ENCODE measurements at places on chromosomes 11 and 22. TPM values are rescaled to one million over a fixed set of nuclear protein-coding genes. Genes with fewer than 3 reads are reported as not detected.

- peak; percentile 6 for DNase-seq
These were observed 41.1 kb upstream of the TOP3B start for GRCh38 chr22:22023581-22024137.

- no peak for DNase-seq
These were observed 37.9 kb upstream of the ARHGAP32 start for GRCh38 chr11:129230006-129230405.

- no peak for DNase-seq
These were observed 102.6 kb downstream of the SPON1 start for GRCh38 chr11:14065141-14065540.

DNA sequence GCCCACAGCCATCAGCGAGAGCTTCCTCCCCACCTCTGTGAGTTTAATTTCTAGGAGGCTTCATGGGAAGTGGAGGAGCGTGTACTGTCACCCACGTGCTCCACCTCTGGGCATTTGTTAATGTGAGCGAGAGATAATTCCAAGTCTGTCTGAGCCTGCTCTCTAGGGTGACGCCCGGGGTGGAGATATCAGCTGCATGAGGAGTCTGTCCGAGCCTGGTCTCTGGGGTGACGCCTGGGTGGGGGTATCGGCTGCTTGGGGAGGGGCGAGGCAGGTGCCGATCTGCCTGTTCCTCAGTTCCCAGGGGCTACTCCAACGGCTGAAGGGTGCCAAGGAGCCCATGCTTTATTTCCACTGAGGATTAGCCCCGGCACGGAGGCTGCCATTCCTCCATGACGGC lies 735.0 kb downstream of the BRD1 start:
- no peak for DNase-seq

DNA sequence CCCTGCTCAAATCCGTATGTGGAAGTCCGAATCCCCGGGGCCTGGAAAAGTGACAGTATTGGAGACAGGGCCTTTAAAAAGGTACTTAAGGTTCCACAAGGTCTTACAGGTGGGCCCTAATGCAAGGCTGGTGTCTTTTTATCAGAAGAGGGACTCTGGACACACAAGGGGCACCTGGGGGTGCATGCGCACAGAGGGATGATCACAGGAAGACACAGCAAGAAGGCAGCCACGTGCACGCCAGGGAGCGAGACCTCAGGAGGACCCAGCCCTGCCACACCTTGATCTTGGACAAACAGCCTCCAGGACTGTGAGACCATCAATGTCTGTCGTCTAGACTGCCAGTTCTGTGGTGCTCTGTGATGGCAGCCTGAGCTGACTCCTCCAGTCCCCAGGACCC lies 96.5 kb downstream of the SHANK2 start:
- DNase-seq: no peak

- no peak for DNase-seq
These were observed 906.3 kb downstream of the DLG2 start for GRCh38 chr11:84720706-84721402.

DNA sequence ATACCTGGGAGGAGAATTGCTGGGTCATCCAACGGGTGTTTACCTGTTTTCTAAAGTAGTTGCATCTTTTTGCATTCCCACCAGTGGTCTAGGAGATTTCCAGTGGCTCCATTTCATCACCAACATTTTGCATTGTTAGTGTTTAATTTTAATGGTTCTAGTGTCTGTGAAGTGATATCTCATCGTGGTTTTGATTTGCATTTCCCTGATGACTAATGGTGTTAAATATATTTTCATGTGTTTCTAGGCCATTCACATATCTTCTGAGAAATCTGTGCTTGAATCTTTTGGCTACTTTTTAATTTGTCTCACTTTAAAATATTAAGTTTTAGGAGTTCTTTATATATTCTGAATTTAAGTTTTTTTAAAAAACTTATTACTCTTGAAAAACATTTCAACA lies 439.6 kb downstream of the TMEM135 start:
- peak; percentile 26 for DNase-seq

- no peak for DNase-seq
These were observed 58.4 kb downstream of the DGCR2 start for GRCh38 chr22:19063581-19064353.

- DNase-seq: no peak
These were observed 35.3 kb downstream of the AMOTL1 start for GRCh38 chr11:94803491-94803890.

GRCh38 chr11:43130616-43131015 lies 181.2 kb upstream of the API5 start:
- peak; percentile 18 for DNase-seq

- DNase-seq: no peak
These were observed 91.9 kb downstream of the LRRC32 start for GRCh38 chr11:76578654-76579055.

- DNase-seq: no peak
These were observed 27.3 kb upstream of the CSNK2A3 start for GRCh38 chr11:11380340-11380739.

GRCh38 chr11:35796562-35796961 lies 134.0 kb downstream of the TRIM44 start:
- peak; percentile 93 for DNase-seq

- peak; percentile 81 for DNase-seq
These were observed 571 bp downstream of the C11orf24 start for GRCh38 chr11:68271023-68271780.

DNA sequence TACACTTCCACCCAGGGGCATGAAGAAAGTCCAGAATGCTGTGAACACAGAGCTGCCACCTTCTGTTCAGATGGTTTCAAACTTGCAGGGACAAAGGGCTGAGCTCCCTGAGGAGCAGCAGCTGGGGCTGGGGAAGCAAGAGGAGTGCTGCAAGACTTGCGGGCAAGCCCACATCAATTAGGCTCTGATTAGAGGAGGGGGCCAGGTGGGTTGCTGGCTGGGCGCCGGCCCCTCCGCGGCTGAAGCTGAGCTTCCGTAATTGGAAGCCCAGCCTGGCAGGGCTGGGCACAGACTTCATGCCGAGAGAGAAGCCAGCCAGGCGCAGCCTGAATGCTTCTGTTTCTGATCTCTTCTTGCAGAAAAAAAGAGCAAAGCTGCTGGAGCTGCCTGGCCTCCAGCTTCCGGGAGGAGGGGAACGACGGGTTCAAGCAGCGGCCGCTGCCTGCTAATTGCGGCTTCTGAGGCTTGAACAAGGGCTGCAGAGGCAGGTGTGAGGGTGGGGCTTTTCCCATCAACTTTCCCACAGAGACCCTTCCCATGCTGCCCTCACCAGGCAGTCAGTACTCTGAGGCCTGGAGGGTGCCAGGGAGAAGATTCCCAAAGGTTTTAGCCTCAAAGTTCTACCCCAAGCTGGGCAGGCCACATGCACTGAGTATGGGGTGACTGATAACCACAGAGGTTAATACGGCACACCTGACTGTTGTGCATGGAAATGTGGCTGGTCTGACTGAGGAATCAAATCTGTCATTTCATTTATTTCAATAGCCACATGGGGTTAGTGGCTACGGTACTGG lies 91.1 kb upstream of the LMO1 start:
- DNase-seq: peak; percentile 30

- no peak for DNase-seq
These were observed 48.4 kb downstream of the CSTPP1 start for GRCh38 chr11:46984987-46985386.

DNA sequence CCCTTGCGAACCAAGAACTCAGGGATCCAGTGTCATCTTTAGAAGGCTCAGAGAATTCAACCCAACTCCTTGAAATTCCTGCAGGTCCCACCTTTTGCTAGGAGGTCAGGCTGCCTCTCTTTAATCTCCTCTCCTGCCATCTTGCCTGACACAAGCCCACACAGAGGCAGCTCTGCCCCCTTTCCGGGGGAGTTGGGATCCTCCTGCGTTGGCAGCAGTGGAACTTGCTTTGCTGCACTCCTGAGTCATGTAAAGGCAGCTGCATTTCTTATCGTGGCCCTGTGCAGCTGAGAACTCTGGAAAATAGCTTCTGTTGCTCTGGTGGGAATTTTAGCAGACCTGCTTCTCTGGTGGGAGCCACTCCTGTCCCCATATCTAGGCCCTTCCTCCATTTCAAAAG lies 142.3 kb upstream of the TBCEL start:
- DNase-seq: no peak

DNA sequence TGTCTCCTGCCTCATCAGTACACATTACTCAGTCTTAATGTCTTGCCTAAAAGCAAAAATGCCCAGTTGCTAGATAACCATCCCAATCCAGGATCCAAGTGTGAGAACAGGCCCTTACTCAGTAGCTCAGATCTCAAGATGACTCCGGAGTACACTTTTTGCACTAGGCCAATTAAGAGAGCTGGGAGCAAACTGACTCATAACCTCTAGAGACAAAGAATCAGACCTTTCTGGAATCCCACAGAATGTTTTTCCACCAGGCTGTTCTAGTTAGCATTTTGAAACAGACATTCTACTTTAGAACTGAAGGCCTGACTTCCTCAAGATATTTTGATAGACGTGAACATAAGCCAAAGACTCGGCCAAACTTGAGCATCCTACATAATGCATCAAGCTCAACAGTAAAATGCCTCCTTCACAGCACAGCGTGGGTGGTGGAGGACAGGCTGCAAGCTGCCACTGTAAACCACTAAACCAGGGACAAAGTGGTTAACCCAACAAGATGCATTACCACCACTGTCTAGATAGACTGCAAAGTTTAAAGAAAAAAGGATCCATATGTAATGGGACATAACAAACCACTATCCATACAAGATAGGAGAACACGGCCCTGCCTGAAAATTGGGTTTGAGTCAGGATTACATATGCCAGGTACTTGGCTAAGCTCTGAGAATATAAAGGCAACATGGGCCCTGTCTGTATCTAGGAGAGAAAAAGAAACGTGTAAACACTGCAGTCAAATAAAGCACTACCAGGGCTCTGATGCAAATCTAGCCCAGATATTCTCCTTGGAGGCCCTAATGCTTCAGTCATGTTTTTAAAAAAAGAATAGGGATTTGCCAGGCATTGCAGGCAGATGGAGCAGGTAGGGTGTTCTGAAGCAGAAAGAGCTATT lies 48.3 kb downstream of the MYH9 start:
- peak; percentile 87 for DNase-seq

DNA sequence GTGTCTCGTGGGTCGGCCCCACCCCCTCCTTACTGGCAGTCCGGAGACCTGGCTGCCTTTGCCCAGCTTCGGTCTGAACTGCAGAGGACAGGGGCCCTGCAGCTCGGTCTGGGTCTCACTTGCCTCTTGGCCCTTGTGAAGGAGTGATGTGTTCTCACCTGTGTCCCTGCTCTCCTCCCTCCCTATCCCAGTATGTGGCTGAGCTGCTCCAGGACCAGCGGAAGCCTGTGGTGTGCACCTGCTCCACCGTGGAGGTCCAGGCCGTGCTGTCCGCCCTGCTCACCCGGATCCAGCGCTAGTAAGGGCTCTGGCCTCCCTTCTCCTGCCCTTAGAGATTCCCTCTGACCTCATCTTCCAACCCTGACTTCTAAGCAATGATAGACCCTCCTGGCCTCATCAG lies 35.7 kb upstream of the RAB1B start:
- DNase-seq: no peak

DNA sequence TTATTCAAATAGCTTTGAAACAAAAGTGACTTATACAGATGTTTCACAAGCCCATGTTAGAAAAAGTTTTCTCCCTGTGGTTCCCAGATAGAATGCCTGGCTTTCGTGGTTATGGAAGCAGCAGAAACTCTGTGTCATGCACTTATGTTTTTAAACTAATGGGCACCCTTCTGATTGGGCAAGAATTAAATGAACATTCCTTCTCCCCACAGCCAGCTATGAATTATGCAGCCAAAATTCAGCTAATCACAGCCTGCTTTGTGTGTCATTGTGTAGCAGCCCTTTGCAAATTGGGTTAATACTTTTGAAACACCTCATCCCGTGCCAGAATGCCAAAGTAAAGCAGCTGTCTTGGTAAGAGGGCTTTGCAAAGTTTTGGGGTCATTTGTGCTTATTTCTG lies 46.9 kb downstream of the PANX1 start:
- peak; percentile 85 for DNase-seq

- DNase-seq: no peak
These were observed 352.5 kb upstream of the CCDC179 start for GRCh38 chr11:23212807-23213206.

DNA sequence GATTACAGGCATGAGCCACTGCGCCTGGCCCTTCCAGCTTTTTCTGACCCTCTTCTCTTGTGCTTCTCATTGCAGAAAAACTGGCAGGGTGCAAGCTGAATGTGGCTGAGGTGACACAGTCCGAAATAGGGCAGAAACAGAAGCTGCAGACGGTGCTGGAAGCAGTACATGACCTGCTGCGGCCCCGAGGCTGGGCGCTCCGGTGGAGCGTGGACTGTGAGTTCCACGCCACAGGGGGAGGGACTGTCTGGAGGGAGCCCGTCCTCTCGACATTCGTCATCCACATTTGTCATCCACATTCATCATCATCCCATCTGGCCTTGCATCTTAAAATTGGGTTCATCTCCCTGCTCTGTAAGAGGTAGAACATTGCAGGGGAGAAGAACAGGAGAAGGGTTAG lies 49.3 kb upstream of the PARVG start:
- DNase-seq: no peak

DNA sequence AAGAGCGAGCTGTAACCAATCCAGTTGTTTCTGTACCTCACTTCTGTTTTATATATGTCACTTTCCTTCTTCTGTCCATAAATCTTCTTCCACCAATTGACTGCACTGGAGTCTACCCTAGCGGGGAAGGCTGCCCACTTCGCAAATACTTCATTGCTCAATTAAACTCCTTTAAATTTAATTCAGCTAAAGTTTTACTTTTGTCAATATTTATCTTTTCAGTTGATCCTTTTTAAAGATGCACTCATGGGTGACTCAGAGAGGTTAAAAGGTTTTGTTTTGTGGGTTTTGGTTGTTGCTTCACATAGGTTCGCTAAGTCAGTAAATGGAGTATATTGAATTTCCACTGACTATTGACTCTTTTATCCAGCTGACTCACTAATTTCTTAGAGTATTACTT lies 597.2 kb downstream of the DLG2 start:
- DNase-seq: peak; percentile 49

DNA sequence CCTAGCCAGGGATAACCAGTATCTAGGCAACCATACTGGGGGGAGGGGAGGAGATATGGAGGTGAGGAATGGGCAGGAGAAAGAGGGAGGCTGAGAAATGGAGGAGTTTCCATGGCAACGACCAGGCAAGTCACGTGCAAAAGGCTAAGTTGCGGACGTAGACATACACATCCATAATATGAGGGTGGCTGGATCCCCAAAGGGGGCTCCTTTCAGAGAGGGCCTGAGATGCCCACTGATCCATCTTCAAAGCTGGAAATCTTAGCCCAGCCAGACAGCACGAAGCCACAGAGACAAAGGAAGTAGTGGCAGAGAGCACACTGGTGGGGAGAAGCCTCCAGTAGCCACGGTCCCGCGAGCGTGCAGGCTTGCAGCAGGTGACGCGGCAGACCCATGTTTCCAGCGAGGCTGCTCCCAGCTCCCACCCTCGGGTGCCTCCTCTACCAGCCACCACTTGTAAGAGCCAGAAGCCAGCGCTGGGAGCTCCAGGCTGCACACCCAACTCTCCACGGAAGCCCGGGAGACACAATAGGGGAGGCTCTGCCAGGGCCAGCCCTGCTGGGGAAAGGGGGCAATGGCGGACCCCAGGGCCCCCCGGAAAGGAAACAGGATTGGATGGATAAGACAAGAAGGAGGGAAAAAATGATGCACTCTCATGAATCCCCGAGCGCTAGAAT lies 938 bp downstream of the FXYD6 start:
- no peak for DNase-seq

The OR51I1 gene
- not detected for total RNA-seq

The APOA4 gene
- total RNA-seq: not detected

The SCGB2A2 gene
- not detected for total RNA-seq

The A4GALT gene
- 2.5 TPM for total RNA-seq

The OAF gene
- 105 TPM for total RNA-seq

The MFNG gene
- 0.07 TPM for total RNA-seq

The EHF gene
- 0.25 TPM for total RNA-seq

The MS4A6E gene
- total RNA-seq: 25.8 TPM

The ALG8 gene
- 95.5 TPM for total RNA-seq

The CASP5 gene
- not detected for total RNA-seq

The ANKK1 gene
- total RNA-seq: not detected

Measured in M059J (cell line).